ENCODE measurements at places on chromosomes 6 and 20. TPM values are rescaled to one million over a fixed set of nuclear protein-coding genes. Genes with fewer than 3 reads are reported as not detected.

Gene ZNF311
- total RNA-seq, result 0.23 TPM

Gene MROH8
- 2.3 TPM for total RNA-seq

Gene CRISP2
- not detected for total RNA-seq

Gene HSPA1A
- 24.4 TPM for total RNA-seq

Gene C6orf132
- 0.14 TPM for total RNA-seq

- no peaks in the 10 kb centered on the region for H3K4me1 ChIP-seq
- no peak overlapping the region for H3K4me3 ChIP-seq
- H3K27me3 ChIP-seq, result no peaks in the 10 kb centered on the region
- no peak for DNase-seq
- H3K36me3 ChIP-seq, result no peaks in the 10 kb centered on the region
Measured at GRCh38 chr20:48102931-48103660, 317.8 kb upstream of the SULF2 start.

DNA sequence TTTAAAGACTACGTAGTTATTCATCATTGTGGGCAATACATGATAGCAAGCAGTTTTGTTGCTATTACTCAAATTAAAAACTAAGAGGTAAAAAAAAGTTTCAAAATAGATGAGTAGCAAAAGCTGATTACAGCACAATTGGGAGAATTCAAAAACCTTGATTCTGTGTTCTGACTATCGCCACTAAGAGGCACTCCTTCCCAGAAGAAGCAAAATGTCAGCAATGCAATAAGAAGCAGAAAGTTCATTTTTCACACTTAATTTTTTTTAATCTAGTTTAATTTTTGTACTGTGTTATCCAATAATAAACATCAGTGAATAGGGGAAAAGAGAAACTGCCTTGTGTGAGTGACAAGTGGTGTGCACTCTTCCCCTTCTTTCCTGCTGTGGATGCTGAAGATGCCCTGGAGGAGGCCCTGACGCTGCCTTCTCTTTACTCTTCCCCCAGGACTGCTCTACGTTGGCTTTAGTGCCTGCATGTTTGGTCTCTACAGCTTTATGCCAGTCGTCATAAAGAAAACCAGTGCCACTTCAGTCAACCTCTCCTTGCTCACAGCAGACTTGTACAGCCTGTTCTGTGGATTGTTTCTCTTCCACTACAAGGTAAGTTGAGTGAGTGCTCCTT, 263.2 kb upstream of the PLN start:
- DNase-seq, result no peak
- no peaks in the 10 kb centered on the region for H3K36me3 ChIP-seq
- no peak overlapping the region for H3K27ac ChIP-seq
- no peaks in the 10 kb centered on the region for H3K4me1 ChIP-seq

DNA sequence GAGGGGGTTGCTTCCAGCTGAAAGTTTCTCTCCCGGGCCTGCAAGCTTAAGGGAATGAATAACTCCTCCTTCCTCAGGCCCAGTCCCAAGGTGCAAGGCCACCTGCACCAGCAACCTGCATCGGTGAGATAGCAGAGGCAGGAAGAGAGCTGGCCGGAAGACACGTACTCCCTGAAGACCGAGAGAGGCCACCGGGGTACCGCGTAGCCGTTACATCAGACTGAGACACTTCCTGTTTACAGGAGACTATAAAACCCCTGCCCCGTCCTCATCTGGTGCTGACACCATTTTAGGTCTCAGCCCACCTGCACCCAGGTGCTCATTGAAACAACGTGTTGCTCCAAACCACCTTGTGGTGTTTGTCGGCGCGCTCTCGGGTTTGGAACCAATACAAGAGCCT, 60.5 kb upstream of the PRND start:
- H3K4me1 ChIP-seq, result peaks cover 24% of the 10 kb centered on the region
- H3K4me3 ChIP-seq, result no peak overlapping the region
- no peak overlapping the region for H3K27ac ChIP-seq
- H3K27me3 ChIP-seq, result no peaks in the 10 kb centered on the region
- peak; percentile 50 for DNase-seq

DNA sequence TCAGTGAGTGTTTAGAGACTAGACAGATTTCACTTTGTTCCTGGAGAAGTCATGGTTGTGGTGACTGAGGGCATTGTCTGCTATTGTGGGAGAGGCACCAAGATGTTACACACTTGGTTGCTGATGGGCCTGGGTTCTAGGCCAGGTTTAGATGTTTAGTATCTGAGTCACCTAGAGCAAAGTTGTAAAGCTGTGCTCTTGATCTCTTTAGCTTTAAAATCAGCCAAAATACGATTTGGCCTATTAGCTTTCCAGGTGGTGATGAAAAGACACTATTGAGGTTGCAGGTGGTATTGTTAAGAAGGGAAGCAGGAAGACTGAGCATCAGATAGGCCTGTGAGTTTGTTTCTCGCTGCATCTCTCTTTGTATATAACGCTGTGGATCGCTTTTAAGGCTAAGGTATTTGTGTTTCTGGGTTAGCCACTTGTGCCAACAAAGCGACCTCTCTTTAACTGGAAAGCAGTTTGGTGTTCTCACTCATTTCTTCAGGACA, 48.6 kb downstream of the FOXO3 start:
- no peaks in the 10 kb centered on the region for H3K4me1 ChIP-seq
- H3K27ac ChIP-seq, result no peak overlapping the region
- no peaks in the 10 kb centered on the region for H3K27me3 ChIP-seq
- H3K36me3 ChIP-seq, result no peaks in the 10 kb centered on the region
- no peak for DNase-seq

DNA sequence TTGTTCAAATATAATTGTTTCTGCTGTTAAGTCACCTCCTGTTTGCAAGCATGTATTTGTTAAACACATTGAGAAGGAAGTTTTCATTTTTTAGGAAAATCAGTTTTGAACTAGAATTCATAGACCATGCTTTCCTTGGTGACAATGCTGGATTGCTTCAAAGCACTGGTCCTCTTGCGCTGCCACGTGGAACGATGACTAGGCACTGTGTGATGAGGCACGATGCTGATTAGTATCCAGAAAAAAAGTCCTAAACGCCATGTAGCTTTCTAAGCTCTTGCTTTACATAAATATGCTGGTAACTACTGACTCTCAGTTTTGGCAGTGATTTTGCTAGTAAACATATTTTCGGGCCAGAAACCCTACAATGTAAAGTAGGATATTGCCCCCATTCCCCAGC, 11.1 kb upstream of the EXOC2 start:
- H3K36me3 ChIP-seq, result no peaks in the 10 kb centered on the region
- DNase-seq, result no peak
- no peaks in the 10 kb centered on the region for H3K27me3 ChIP-seq
- no peak overlapping the region for H3K4me3 ChIP-seq

- no peak overlapping the region for H3K27ac ChIP-seq
- DNase-seq, result no peak
- H3K27me3 ChIP-seq, result peaks cover 30% of the 10 kb centered on the region
- peaks cover 5% of the 10 kb centered on the region for H3K4me1 ChIP-seq
Measured at GRCh38 chr6:104941729-104942091, 15.2 kb upstream of the LIN28B start.

DNA sequence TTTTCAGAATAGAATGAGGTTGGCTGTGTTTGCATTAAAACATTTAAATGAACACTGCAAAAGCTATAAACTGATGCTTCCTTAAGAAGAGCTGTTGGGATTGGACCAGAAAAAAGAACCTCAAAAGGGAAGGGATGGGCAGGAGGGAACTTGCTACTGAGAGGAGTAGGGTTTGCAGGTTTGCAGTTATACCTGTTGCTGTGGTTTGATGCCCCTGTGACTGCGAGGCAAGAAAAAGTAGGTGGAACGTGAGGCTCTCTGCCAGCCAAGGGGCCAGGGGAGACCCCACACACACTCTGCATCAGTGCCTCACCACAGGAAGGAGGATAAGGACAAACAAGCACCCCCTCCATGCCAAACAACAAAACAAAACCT, 197.2 kb downstream of the BCAS1 start:
- H3K27me3 ChIP-seq, result no peaks in the 10 kb centered on the region
- peak overlapping the region; percentile 76 for H3K27ac ChIP-seq
- H3K4me3 ChIP-seq, result no peak overlapping the region
- no peaks in the 10 kb centered on the region for H3K36me3 ChIP-seq
- no peak for DNase-seq

GRCh38 chr6:121201105-121201504, 133.2 kb downstream of the TBC1D32 start:
- no peak overlapping the region for H3K27ac ChIP-seq
- DNase-seq, result no peak
- H3K4me1 ChIP-seq, result no peaks in the 10 kb centered on the region
- H3K4me3 ChIP-seq, result no peak overlapping the region
- H3K36me3 ChIP-seq, result no peaks in the 10 kb centered on the region

GRCh38 chr6:31882344-31882743, 3.5 kb upstream of the SLC44A4 start:
- DNase-seq, result no peak
- peaks cover 60% of the 10 kb centered on the region for H3K36me3 ChIP-seq
- H3K4me3 ChIP-seq, result no peak overlapping the region
- no peaks in the 10 kb centered on the region for H3K4me1 ChIP-seq
- H3K27me3 ChIP-seq, result no peaks in the 10 kb centered on the region

- H3K36me3 ChIP-seq, result no peaks in the 10 kb centered on the region
- no peaks in the 10 kb centered on the region for H3K4me1 ChIP-seq
- no peak for DNase-seq
- H3K27me3 ChIP-seq, result no peaks in the 10 kb centered on the region
- H3K4me3 ChIP-seq, result no peak overlapping the region
Measured at GRCh38 chr6:91114123-91114708, 527.3 kb upstream of the MAP3K7 start.

- no peaks in the 10 kb centered on the region for H3K36me3 ChIP-seq
- no peak overlapping the region for H3K4me3 ChIP-seq
- H3K27ac ChIP-seq, result no peak overlapping the region
- DNase-seq, result peak; percentile 20
Measured at GRCh38 chr20:9616833-9617461, 102.6 kb downstream of the LAMP5 start.

GRCh38 chr6:73943411-73943810, 247.4 kb downstream of the CD109 start:
- no peaks in the 10 kb centered on the region for H3K36me3 ChIP-seq
- no peaks in the 10 kb centered on the region for H3K27me3 ChIP-seq
- H3K27ac ChIP-seq, result no peak overlapping the region
- H3K4me3 ChIP-seq, result no peak overlapping the region

- H3K27me3 ChIP-seq, result no peaks in the 10 kb centered on the region
- H3K4me3 ChIP-seq, result no peak overlapping the region
- no peaks in the 10 kb centered on the region for H3K4me1 ChIP-seq
- no peak overlapping the region for H3K27ac ChIP-seq
- no peak for DNase-seq
- no peaks in the 10 kb centered on the region for H3K36me3 ChIP-seq
Measured at GRCh38 chr6:135195522-135195921, 14.4 kb downstream of the MYB start.

GRCh38 chr6:17847203-17847760, 140.2 kb downstream of the KIF13A start:
- H3K4me1 ChIP-seq, result no peaks in the 10 kb centered on the region
- H3K27ac ChIP-seq, result no peak overlapping the region
- no peaks in the 10 kb centered on the region for H3K36me3 ChIP-seq

DNA sequence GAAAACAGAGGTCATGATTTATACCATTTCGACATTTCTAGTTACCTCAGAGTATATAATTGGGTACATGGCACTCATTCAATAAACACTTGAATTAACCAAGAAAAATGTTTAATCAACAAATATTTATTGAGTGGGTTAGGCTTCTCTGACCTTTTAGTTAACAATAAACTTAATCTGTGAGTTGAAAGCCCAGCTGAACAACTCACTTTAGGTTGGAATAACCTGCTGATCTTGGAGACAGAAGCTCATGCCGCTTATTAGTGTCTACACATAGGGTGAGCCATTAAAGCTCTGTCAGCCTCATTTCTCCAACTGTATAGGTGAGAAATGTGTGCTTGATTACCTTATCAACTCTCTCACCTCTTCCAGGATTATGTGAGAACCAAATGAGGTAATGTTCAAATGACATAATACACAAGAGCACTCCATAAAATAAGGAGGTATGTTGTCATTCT, 98.2 kb upstream of the DTNBP1 start:
- no peak for DNase-seq
- no peaks in the 10 kb centered on the region for H3K27me3 ChIP-seq
- H3K27ac ChIP-seq, result no peak overlapping the region
- no peaks in the 10 kb centered on the region for H3K36me3 ChIP-seq

DNA sequence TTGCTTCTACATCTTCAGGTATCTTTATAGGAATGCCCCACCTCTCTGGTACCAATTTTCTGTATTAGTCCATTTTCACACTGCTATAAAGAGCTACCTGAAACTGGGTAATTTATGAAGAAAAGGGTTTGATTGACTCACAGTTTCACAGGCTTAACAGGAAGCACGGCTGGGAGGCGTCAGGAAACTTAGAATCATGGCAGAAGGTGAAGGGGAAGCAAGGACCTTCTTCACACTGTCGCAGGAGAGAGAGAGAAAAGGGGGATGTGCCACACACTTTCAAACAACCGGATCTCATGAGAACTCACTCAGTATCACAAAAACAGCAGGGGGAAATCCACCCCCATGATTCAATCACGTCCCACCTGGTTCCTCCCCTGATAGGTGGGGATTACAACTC, 24.4 kb upstream of the LY86 start:
- H3K27ac ChIP-seq, result no peak overlapping the region
- no peaks in the 10 kb centered on the region for H3K27me3 ChIP-seq
- DNase-seq, result no peak
- H3K36me3 ChIP-seq, result no peaks in the 10 kb centered on the region
- no peaks in the 10 kb centered on the region for H3K4me1 ChIP-seq

DNA sequence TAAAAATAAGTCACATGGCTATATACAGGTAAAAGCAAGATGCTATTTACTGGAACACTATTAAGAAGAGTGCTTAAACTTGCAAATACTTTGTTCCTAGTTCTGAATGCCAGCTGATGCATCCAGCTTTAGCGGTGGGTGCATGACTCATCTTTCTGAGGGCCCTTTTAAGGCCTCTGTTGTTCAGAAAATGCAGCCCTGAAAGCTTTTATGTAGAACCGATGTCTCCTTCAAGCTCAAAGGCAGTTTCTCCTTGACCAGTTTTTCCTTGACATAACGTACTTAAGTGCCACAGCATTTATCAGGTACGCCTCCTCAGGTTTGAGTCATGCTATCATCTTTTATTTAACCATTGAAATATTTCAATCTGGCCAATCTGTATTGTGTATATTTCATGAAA, 82.8 kb downstream of the MLIP start:
- no peak overlapping the region for H3K4me3 ChIP-seq
- H3K4me1 ChIP-seq, result no peaks in the 10 kb centered on the region
- no peak overlapping the region for H3K27ac ChIP-seq
- H3K36me3 ChIP-seq, result no peaks in the 10 kb centered on the region
- DNase-seq, result no peak
- no peaks in the 10 kb centered on the region for H3K27me3 ChIP-seq
